ENCODE measurements at places on chromosomes 4 and X.

DNA sequence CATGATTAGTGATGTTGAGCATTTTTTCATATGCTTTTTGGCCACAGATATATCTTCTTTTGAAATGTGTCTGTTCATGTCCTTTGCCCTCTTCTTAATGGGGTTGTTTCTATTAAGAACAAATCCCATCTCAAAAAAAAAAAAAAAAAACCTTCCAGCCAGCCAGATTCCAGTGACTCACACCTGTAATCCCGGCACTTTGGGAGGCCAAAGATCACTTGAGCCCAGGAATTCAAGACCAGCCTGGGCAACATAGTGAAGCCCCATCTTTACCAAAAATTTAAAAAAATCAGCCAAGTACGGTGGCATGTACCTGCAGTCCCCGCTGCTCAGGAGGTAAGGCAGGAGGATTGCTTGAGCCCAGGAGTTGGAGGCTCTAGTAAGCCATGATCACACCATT is 5.1 kb downstream of the RAB33B start:
- no peaks in the 10 kb centered on the region for H3K27me3 ChIP-seq
- H3K36me3 ChIP-seq: peaks cover 10% of the 10 kb centered on the region
- H3K4me3 ChIP-seq: no peak overlapping the region
- DNase-seq: no peak

DNA sequence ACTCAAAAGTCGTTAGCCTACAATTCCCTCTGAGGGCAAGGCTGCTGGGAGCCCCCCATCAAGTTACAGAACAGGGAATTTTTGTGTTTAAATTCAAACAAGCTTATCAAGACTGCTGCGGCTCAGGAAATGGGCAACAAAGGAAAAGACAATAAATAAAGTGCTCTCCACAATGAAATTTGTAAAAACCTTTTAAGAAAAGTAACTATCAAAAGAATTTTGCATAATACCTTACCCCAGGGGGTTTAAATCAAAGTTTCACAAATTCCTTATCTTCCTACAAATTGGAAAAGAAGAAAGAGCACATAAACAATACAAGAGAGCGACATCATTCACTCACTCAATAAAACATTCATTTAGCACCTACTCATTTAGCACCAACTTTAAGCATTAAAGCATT is 97.9 kb upstream of the CCDC160 start:
- no peaks in the 10 kb centered on the region for H3K27me3 ChIP-seq
- DNase-seq: no peak
- no peaks in the 10 kb centered on the region for H3K4me1 ChIP-seq
- H3K4me3 ChIP-seq: no peak overlapping the region
- no peaks in the 10 kb centered on the region for H3K36me3 ChIP-seq
- H3K27ac ChIP-seq: no peak overlapping the region

GRCh38 chrX:134807039-134807729 is 148.9 kb upstream of the PLAC1 start:
- H3K36me3 ChIP-seq: no peaks in the 10 kb centered on the region
- H3K4me3 ChIP-seq: peak overlapping the region; percentile 92
- peak overlapping the region; percentile 98 for H3K27ac ChIP-seq
- peaks cover 32% of the 10 kb centered on the region for H3K4me1 ChIP-seq
- H3K27me3 ChIP-seq: no peaks in the 10 kb centered on the region

DNA sequence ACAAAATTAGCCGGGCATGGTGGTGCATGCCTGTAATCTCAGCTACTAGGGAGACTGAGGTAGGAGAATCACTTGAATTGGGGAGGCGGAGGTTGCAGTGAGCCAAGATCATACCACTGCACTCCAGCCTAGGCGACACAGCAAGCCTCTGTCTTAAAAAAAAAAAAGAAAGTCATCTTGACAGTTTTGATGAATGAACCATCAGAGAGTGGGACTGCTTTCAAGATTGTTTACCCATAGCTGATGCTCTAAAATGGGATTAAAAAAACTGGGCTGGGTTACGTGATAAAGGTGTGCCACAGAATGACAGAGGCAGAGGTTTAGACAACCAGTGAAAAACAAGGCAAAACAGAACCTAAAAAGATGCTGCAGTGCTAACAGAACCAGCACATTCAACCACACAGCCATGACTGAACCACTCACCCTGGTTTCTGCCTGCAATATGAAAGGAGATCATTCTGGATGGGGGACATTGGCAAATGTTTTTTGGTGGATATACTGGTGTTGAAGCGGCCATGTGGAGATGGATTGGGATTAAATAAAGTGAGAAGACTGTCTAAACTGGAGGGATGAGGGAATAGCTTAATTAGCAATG is 22.2 kb downstream of the GPAT3 start:
- peaks cover 37% of the 10 kb centered on the region for H3K4me1 ChIP-seq
- H3K36me3 ChIP-seq: no peaks in the 10 kb centered on the region

GRCh38 chrX:104854790-104855340 is 288.9 kb downstream of the IL1RAPL2 start:
- peaks cover 18% of the 10 kb centered on the region for H3K4me1 ChIP-seq
- DNase-seq: no peak
- no peak overlapping the region for H3K4me3 ChIP-seq

- no peak overlapping the region for H3K4me3 ChIP-seq
- DNase-seq: no peak
- no peaks in the 10 kb centered on the region for H3K36me3 ChIP-seq
- no peak overlapping the region for H3K27ac ChIP-seq
- H3K4me1 ChIP-seq: no peaks in the 10 kb centered on the region
These were observed 1184.4 kb upstream of the PABPC4L start for GRCh38 chr4:135385830-135386581.

DNA sequence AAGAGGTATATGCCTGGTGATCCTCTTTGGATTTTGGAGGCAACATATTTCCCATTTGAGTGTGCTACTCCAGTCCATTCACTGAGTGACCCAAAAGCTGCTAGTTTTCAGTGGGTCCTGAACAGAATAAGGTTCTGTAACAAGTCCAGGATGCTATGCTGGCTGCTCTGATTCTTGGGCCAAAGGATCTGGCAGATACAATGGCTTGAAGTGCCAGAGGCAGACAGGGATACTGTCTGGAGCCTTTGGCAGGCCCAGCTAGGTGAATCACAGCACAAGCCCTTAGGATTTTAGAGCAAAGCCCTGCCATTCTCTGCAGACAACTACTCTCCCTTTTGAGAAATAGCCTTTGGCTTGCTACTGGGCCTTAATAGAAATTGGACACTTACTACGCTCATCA is 40.6 kb downstream of the DCHS2 start:
- no peaks in the 10 kb centered on the region for H3K4me1 ChIP-seq
- no peak for DNase-seq
- no peaks in the 10 kb centered on the region for H3K36me3 ChIP-seq
- no peak overlapping the region for H3K27ac ChIP-seq

DNA sequence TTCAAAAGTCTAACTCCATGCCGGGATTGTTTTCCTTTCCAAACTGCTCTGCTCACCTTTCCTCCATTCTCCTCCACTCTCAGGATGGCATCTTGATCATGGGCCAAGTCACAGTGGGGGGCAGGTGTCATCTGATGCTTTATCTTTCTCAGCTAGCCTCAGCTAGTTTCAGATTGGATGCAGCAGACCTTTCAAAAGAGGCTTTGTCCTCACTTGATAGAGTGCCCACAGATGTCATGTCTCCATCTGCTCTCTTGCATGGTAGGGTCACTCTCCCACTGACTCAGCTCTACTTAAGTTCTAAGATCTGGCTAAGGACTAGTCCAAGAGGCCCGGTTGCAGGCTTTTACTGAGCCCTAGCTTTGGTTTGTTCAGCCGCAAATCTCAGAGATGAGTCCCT is 341.8 kb upstream of the GALNT7 start:
- H3K4me3 ChIP-seq: no peak overlapping the region
- DNase-seq: no peak

DNA sequence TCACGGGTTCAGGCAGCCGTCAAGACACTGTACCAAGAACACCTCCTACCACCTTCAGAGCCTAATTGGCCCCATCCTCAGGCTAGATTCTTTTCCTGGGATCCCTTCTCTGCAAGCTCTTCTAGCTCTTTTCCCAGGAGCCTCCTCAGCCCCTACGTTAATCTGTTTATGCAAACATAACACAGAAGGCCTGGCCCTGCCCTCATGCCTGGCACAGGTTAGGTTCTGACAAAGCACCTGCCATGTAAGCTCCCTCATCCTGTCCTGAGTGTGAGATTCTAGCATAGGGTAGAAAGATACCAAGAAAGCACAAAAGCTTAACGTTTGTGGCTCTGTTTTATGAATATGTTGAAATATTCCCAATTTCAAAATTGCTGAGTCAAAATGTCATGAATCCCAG is 93.6 kb downstream of the IRF2 start:
- no peak overlapping the region for H3K27ac ChIP-seq
- H3K36me3 ChIP-seq: peaks cover 14% of the 10 kb centered on the region
- H3K27me3 ChIP-seq: no peaks in the 10 kb centered on the region
- no peak for DNase-seq
- H3K4me1 ChIP-seq: peaks cover 57% of the 10 kb centered on the region

GRCh38 chr4:162011089-162011488 is 152.7 kb downstream of the FSTL5 start:
- DNase-seq: no peak
- no peak overlapping the region for H3K27ac ChIP-seq
- no peaks in the 10 kb centered on the region for H3K4me1 ChIP-seq
- H3K36me3 ChIP-seq: no peaks in the 10 kb centered on the region
- H3K27me3 ChIP-seq: no peaks in the 10 kb centered on the region

DNA sequence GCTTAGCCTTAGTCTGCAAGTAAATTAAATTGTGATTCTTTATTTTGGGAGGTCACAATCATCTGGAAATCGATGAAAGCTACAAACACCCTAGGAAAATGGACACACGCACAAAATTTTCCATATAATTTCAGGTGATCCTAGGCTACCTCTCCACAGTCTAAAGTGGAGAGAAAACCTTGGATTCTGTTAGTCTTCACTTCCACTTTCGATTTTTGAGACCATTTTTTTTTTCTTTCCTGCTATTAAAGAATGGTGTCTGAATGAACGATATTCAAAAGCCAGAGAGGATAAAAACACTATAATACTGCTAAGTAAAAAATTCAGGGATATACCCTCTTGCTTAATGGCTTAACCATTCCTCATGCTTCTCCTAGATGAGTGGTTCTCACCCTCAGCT is 1.7 kb downstream of the FBXL5 start:
- H3K4me1 ChIP-seq: peaks cover 81% of the 10 kb centered on the region
- H3K27me3 ChIP-seq: no peaks in the 10 kb centered on the region
- peak overlapping the region; percentile 91 for H3K27ac ChIP-seq
- peak overlapping the region; percentile 97 for H3K4me3 ChIP-seq
- DNase-seq: no peak

- H3K27ac ChIP-seq: no peak overlapping the region
- H3K4me1 ChIP-seq: no peaks in the 10 kb centered on the region
- H3K36me3 ChIP-seq: no peaks in the 10 kb centered on the region
These were observed 57.1 kb upstream of the LIMCH1 start for GRCh38 chr4:41480896-41481311.

- no peak for DNase-seq
- H3K27ac ChIP-seq: no peak overlapping the region
- H3K36me3 ChIP-seq: no peaks in the 10 kb centered on the region
- no peaks in the 10 kb centered on the region for H3K4me1 ChIP-seq
- no peaks in the 10 kb centered on the region for H3K27me3 ChIP-seq
- no peak overlapping the region for H3K4me3 ChIP-seq
These were observed 1911.4 kb downstream of the STIM2 start for GRCh38 chr4:28772066-28772465.

DNA sequence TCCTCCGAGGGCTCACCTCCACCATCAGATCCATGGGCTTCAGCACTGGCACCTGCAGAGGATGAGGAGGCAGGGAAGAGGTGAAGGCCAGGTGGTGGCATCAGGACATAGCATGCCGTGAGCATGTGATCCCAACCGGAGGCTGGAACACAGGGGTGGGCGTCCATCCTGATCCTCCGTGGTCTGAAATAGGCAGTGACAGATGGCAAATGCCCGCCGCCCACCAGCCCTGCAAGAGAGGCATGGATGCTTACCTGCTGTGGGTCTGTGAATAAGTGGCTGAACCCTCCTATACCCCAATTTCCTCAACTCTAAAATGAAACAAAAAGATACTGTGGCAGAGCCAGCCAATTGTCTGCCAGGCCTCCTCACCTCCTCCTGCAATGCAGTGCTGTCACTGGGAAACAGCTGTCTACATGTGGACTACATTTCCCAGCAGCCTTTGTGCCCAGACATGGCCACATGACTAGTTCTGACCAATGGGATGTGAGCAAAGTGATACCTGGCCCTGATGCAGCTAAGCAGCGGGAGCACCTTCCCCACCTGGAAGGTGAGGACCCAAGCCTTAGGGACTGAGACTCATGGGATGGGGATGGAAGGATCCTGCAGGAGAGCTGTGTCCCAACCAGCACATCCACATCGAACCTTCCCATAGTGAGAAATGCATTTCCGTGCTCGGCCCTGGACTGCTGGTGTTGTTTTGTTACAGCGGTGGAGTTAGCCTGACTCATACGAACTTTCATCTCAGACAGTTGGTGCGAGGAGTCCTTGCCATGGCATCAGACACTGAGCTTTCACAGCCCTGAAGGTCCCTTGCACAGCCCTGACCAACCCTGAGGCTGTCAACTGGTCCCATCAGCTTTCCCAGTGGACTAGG is 99.5 kb downstream of the PPP2R2C start:
- H3K27me3 ChIP-seq: peaks cover 9% of the 10 kb centered on the region
- no peak overlapping the region for H3K4me3 ChIP-seq
- H3K4me1 ChIP-seq: no peaks in the 10 kb centered on the region
- H3K36me3 ChIP-seq: no peaks in the 10 kb centered on the region
- no peak overlapping the region for H3K27ac ChIP-seq
- no peak for DNase-seq

DNA sequence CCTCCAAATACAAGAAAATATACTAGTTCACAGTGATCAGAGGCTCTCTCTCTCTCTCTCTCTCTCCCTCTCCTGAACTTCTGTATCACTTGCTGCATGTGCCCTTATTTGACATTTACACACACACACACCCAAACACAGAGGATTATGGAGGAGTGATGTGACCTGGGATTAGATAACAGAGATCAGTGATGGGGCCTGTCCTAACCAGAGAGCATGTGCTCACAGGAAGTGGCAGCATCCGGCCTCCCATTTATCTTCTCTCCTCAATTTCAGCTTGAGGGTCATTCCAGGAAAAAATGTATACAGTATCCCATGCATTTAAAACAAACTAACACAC is 143.0 kb downstream of the TSPAN5 start:
- H3K27ac ChIP-seq: peak overlapping the region; percentile 23
- DNase-seq: no peak
- peaks cover 6% of the 10 kb centered on the region for H3K36me3 ChIP-seq

- no peaks in the 10 kb centered on the region for H3K27me3 ChIP-seq
- H3K36me3 ChIP-seq: no peaks in the 10 kb centered on the region
- H3K4me3 ChIP-seq: no peak overlapping the region
- no peak for DNase-seq
These were observed 743.8 kb downstream of the FAT4 start for GRCh38 chr4:126058596-126058995.

GRCh38 chrX:120549483-120550452 is 11.0 kb downstream of the CUL4B start:
- peaks cover 2% of the 10 kb centered on the region for H3K36me3 ChIP-seq
- DNase-seq: no peak
- H3K27me3 ChIP-seq: no peaks in the 10 kb centered on the region
- H3K27ac ChIP-seq: peak overlapping the region; percentile 72
- H3K4me1 ChIP-seq: peaks cover 17% of the 10 kb centered on the region
- H3K4me3 ChIP-seq: no peak overlapping the region

DNA sequence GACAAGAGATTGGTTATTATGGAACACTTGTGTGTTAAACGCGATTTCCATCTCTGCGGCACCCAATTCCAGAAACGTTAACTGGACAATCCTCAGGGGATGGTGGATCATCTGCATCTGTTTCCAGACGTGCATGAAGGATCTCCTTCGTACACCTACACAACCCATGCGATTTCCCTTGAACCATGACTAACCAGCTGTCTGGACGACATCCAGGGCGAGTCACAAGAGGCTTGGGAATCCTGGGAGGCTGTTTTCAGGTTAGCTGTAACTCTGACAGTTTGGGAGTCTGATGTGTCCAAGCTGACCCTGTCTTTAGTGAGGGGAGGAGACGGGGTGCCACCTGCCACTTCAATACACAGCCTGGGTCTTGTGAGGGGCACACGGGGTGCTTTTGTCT is 84.5 kb downstream of the GATB start:
- H3K36me3 ChIP-seq: peaks cover 4% of the 10 kb centered on the region
- H3K27ac ChIP-seq: no peak overlapping the region
- H3K27me3 ChIP-seq: no peaks in the 10 kb centered on the region
- no peak for DNase-seq

Data from activated naive CD8-positive, alpha-beta T cell treated with anti-CD3 and anti-CD28 coated beads, Interleukin-2, amount 50 U/mL, for 24 hours (primary cell).